ENCODE measurements at places on chromosomes 7 and 10.

- peak; percentile 20 for DNase-seq
Observed at GRCh38 chr7:111098011-111098925, 7.3 kb downstream of the LRRN3 start.

GRCh38 chr7:88046839-88047573, 113.0 kb downstream of the ADAM22 start:
- no peak for DNase-seq

- no peak for DNase-seq
Observed at GRCh38 chr7:132871419-132871818, 210.5 kb downstream of the CHCHD3 start.

DNA sequence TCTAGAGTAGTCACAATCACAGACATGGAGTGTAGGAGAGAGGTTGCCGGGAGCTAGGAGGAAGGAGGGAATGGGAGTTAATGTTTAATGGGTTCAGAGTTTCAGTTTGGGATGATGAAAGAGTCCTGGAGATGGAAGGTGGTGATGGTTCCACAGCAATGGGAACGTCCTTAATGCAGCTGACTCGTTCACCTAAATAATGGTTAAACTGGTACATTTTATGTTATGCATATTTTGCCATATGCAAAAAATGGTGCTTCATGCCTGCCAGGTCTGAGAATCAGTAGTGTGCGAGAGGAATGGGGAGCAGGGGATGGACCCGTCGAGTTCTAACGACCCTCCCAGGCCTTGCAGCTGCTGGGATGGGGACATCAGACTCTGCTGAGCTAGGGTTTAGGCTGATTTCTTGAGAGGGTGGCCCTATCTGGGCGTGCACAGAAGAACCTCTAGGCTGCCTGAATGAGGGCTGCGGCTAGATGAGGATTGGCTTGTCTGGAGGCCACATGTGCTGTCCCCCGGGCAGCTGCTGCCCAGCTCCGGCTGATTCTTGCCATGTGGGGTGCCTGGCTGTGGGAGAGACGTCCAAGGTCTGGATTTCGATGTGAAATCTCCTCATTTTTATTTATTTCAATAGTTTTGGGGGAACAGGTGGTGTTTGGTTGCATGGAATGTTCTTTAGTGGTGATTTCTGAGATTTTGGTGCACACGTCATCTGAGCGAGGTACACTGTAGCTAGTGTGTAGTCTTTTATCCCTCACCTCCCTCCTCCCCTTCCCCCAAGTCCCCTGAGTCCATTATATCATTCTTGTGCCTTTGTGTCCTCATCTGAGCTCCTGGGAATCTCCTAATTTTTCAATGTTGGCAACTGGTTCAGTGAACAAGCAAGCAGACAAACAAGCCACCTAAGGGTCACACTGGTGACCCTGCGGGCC, 116.0 kb downstream of the GRK5 start:
- no peak for DNase-seq

DNA sequence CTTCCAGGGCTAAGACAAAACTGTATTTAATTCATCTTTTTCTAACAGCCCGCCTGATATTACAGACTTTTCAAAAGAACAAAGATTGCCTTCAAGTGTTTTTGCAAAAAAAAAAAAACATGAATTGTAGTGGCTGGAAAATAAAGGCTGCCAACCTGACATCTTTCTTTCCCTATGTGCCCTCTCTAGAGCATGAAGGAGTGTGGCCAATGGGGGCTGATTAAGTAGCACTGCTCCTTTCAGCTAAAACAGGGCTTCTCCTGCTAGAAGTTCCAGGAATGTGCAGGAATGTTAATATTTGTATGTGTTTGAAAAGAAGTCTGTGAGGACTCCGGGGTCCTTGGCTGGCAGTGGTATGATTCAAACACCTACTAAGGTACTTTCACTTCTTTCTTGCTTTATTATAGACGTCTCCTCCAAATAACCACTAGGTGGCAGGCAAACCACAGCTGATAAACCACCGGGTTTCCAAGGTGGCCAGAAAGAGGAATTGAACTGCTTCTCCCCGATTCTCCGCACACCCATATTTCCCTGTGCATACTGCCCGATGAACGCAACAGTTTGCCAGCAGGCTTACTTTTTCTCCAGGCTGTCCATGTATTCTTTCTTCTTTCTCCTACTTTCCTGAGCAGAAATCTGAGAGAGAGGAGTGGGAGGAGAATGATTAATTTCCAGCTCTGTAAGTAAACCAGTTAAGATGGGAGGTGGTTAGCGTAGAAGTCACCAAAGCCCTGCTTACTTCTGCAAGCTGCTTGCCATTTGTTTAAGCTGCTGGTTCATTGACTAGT, 56.8 kb upstream of the DGKI start:
- no peak for DNase-seq

- no peak for DNase-seq
Observed at GRCh38 chr7:646487-646886, 80.0 kb upstream of the DNAAF5 start.

GRCh38 chr7:148700661-148701064, 2.0 kb downstream of the CUL1 start:
- peak; percentile 33 for DNase-seq

- DNase-seq, result no peak
Observed at GRCh38 chr7:106864298-106865081, 592 bp upstream of the PIK3CG start.

DNA sequence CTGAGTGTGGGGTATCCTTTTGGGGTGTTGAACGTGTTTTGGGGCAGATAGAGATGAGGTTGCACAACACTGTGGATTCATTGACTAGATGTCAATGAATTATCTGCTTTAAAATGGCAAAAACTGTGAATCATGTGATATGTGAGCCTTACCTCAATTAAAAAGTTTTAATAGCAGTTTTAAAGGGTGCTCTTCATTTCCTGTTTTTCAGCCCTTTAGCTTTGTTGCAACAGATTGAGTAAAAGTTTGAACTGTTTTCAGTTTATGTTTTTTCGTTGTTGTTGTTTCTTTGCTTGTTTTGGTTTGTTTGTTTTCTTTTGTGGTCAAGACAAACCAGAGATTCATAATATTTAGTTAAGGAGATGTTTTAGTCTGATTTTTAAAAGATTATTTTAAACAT, 9.4 kb downstream of the TAS2R41 start:
- DNase-seq, result no peak

DNA sequence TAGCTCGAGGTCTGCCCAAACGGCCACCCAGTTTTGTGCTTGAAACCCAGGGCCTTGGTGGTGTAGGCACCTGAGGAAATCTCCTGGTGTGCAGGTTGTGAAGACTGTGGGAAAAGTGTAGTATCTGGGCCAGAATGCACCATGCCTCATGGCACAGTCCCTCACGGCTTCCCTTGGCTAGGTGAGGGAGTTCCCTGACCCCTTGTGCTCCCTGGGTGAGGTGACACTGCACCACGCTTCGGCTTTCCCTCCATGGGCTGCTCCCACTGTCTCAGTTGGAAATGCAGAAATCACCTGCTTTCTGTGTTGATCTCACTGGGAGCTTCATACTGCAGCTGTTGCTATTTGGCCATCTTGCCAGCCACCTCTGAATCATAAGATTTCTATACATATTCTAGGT, 62.4 kb upstream of the CDK6 start:
- DNase-seq, result no peak

- DNase-seq, result no peak
Observed at GRCh38 chr10:27192284-27192683, 37.1 kb downstream of the MASTL start.

DNA sequence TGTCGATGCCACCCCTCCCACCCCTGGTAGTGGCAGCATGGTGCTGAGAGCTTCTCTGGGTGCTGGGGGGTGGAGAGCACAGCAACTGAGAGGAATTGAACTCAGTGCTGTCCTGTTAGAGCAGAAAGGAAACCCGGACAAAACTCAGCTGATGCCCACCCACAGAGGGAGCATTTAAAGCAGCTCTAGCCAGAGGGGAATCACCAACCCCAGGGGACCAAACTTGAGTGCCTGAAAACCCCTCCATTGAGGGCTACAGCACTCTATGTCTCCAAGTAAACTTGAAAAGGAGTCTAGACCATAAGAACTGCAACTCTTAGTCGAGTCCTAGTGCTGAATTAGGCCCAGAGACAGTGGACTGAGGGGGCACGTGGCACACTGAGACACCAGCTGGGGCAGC, 16.8 kb upstream of the FOXI2 start:
- DNase-seq, result no peak

- no peak for DNase-seq
Observed at GRCh38 chr10:3325954-3326750, 153.6 kb upstream of the PITRM1 start.

DNA sequence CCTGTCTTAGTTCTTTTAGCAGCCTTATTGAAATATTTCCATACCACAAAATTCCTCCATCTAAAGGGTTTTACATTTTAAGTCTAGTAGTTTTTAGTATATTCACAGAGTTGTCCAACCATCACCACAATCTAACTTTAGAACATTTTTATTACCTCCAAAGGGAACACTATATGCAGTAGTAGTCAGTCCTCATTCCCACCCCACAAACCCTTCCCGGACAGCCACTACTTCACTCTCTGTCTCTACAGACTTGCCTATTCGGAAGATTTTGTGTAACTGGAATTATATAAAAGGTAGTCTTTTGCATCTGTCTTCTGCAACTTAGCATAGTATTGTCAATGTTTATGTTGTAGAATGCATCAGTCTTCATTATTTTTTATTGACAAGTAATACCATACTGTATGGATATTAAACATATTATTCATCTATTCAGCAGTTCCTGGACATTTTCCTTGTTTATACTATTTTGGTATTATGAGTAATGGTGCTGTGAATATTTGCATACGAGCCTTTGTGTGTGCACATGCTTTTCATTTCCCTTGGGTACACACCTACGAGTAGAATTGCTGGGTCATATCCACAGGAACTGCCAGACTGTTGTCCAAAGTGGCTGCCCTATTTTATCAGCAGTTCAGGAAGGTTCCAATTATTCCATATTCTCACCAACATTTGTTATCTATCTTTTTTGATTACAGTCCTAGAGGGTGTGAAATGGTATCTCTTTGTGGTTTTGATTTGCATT, 60.9 kb upstream of the LANCL2 start:
- DNase-seq, result no peak

- no peak for DNase-seq
Observed at GRCh38 chr7:44974549-44974948, 4.3 kb downstream of the MYO1G start.

DNA sequence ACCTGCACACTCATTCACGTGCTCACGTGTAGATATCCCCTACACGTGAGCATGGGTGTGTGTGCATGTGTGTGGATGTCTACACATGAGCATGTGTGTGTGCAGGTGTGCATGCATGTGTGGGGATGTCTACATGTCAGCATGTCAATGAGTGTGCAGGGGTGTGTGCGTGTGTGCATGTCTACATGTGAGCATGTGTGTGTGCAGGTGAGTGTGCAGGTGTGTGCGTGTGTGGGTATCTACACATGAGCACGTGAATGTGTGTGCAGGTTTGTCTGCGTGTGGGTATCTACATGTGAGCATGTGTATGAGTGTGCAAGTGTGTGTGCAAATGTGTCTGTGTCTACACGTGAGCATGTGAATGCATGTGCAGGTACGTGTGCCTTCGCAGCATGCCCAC, 274.8 kb downstream of the PTPRN2 start:
- no peak for DNase-seq

- no peak for DNase-seq
Observed at GRCh38 chr7:36851382-36851781, 127.1 kb upstream of the AOAH start.

GRCh38 chr7:105319578-105319977, 69.1 kb downstream of the SRPK2 start:
- DNase-seq, result no peak

DNA sequence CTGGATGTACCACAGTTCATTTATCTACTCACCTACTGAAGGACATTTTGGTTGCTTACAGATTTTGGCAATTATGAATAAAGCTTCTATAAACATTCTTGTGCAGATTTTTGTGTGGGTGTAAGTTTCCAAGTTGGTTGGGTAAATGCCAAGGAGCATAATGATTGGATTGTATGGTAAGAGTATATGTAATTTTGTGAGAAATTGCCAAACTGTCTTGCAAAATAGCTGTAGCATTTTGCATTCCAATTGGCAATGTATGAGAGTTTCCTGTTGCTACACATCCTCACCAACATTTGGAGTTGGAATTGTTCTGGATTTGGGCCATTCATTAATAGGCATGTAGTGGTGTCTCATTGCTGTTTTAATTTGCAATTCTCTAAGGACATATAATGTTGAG, 33.9 kb upstream of the HYAL4 start:
- DNase-seq, result no peak

GRCh38 chr10:90939648-90940047, 18.8 kb upstream of the ANKRD1 start:
- no peak for DNase-seq

DNA sequence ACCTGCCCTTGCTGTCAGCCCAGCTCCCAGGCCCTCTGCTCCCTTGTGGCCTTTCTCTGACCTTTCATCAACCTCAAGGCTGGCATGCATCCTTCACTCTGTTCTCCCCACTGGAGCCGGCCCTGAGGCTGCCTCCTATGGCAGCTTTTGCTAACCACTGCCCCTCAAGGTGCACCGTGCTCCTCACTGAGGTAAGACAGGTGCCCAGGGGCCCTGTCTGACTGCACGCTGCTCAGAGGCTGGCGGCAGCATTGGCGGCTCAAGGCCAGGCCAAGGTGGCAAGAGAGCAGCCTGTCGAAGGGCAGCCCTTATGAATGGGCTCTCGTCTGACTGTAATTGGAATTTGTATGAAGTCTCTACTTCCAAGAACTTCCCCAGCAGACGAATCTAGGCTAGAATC, 172.6 kb downstream of the ZNF248 start:
- no peak for DNase-seq

DNA sequence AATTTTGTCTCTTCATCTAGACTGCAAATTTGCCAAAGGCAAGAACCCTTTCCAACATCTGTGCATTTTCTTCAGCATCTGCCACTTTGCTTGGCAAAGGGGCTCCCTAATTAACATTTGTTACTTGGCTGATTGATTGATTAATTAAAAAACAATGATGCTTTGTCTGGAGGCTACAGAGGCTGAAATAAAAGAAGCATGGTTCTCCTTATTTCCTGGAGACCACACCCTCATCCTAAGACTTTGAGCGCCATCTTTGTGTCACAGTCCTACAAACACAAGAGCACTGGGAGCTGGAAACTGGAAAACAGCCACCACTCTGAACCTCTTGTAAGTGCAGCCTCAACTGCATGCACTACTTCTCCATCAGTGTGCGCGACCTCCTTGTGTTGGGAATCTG, 189.2 kb downstream of the C7orf25 start:
- no peak for DNase-seq

GRCh38 chr7:155228894-155229293, 68.8 kb upstream of the INSIG1 start:
- DNase-seq, result no peak

DNA sequence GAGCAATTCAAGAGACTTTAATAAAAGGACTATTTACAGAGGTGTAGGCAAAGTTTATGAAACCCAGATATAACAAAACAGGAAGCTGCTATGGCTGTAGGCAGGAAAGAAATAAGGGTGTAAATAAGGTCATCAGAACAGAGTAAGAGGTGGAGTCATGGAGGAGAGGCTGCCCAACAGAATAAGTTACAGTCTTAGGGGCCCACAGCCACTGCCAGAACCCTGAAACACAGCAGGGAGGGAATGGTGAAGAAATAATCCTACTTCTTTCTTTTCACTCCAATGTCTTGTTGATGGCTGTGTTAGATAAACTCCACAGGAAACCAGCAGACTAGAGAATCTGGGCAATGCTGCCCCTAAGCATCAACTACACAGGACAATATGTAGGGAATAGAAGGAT, 155.8 kb upstream of the TAC1 start:
- DNase-seq, result no peak
